ENCODE measurements at places on chromosomes 12 and 14. TPM values are rescaled to one million over a fixed set of nuclear protein-coding genes. Genes with fewer than 3 reads are reported as not detected.

Gene PRB2
- not detected for total RNA-seq

Gene DNAI7
- total RNA-seq = not detected

Gene APOLD1
- total RNA-seq = 3.8 TPM

Gene KRT6C
- total RNA-seq = 0.07 TPM

Gene RNF31
- 36.2 TPM for total RNA-seq

Gene DYRK2
- total RNA-seq = 11.2 TPM

Gene RTN1
- total RNA-seq = 0.78 TPM

Gene CAPZA3
- not detected for total RNA-seq

Gene BLOC1S1
- total RNA-seq = 62.4 TPM

Gene NANOG
- not detected for total RNA-seq

Gene USP44
- total RNA-seq = 1.1 TPM

DNA sequence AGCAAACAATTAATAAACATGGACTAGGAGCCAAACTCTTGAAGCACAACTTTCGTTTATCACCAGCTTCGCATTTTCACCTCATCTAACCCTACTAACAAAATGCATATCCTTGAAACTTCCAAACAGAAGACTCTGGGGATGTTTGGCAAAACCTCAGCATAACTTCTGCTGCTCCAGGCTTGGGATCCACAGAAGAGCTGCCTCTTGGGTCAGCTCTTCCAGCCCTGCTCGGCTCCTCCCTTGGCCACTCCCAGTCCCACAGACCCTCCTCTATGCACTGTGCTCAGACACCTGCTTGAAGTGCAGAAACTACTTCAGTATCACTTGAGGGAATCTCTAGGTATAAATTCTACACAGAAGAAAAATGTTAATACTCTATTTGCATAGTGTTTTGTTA, 110.0 kb upstream of the AMIGO2 start:
- no peak for DNase-seq

DNA sequence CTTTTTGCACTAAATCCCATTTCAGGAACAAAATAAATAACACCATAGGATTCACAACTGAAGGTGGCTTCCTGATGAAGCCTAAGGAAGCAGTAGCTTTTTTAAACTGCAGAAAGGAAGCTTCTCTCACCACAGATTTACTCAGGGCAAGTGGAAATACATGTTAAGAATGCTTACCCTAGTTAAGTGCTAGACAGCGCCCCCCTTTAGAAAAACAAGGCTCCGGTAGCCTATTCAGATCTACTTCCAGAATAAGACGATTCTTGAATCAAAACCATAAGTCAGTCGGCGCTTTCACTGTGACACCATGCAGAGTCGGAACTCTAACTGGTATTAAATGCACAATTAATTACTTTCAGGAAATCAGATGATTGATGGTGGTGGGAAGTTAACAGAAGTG, 41.9 kb downstream of the E2F7 start:
- DNase-seq = no peak

- DNase-seq = no peak
Observed at GRCh38 chr12:50112456-50113218, 601 bp downstream of the COX14 start.

DNA sequence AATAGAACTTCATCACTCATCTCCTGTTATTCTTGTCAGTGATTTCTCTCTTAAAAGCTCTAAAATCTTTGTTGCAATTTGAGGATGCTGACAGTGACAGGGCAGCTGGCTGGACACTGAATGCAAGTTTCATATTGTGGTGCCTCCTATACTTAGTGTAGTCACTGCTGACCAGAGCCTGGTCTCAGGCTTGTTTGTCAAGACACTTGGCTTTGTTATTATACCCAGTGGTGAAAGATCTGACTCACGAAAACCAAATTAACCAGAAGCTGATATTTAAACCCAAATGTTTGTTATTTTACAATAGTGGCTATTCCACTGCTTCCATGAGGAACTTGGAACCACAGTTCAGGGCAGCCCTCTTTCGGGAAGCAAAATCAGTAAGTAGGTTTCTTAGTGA, 42.8 kb downstream of the RPGRIP1 start:
- DNase-seq = no peak

DNA sequence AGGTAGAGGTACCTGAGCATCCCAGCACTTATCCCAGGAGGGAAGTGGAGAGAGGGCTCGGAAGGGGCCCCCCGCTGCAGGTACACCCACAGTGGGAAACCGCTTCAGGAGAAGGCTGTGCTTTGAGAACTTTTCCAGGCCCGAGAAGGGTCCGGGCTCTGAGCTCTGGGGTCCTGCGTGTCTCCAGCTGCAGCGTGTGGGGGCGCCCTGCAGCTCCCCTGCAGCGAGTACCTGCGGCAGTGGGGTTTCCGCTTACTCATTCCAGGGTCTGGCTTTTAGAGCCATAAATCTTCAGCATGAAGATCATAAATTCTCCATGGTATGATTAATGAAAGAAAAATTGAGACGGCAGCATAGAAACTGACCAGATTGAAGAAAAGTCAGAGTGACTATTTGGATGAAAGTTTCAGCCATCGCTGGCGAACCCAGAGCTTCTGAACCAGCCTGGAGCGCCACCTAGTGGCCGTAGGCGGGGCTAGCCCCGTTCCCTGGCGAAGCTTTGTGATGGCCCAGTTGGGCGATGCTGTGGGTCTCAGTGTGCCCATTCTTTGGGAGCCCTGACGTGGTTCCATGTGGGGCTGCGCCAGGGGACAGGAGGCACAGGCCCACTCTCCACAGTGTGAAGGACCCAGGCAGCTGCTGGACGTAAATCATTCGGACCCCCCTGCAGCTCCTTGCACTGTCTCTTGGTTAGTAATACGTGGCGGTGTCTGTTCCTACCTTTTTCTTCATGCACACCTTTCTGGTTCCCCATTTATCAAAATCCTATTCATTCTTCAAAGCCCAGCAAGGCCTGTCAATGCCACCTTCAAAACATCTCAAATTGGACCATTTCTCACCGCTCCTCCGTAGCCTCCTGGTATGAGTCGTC, 198.2 kb downstream of the TSPAN9 start:
- DNase-seq = peak; percentile 19

GRCh38 chr14:76948213-76948947, 80.1 kb downstream of the IRF2BPL start:
- no peak for DNase-seq

DNA sequence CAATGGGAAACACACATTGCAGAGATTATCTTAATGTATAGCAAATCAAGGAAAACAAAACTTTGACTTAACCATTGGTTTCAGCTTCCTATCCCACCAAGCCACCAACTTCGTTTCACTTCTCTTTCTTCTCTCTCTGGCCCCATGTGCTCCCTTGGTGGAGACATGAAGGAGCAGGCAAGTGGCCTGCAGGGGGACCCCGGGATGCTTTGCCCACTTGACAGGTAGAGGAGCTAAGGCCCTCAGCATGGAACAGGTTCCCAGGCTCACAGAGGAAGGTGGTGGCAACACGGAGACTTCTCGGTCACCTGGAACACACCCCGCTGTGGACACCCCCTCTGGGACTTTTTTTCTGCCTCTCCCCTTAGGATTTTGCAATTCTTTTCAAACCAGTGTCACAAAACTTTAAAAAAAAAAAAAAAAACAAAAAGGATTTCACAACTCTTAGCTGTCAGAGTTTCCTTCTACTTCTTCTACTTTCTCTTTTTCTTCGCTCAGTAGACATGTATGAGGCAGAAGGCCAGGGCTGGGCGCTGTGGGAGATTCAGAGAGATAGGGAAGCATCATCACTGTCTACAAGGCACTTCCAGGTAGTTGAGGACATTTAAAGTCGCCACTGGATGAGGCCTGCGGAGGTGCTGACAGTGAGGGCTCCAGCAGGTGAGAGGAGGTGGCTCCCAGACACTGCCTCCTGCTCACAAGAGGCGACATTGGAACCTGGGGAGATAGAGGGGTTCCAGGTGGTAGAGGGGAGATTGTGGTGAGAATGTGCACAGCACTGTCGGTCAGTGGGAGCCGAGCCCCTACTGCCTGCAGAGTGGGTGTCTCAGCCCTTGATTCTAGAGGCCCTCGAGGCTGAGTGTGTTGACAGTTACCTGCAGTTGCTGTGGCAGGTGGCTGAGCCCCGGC, 119.6 kb downstream of the GCH1 start:
- DNase-seq = no peak

- no peak for DNase-seq
Observed at GRCh38 chr14:74575507-74575906, 36.5 kb downstream of the LTBP2 start.

DNA sequence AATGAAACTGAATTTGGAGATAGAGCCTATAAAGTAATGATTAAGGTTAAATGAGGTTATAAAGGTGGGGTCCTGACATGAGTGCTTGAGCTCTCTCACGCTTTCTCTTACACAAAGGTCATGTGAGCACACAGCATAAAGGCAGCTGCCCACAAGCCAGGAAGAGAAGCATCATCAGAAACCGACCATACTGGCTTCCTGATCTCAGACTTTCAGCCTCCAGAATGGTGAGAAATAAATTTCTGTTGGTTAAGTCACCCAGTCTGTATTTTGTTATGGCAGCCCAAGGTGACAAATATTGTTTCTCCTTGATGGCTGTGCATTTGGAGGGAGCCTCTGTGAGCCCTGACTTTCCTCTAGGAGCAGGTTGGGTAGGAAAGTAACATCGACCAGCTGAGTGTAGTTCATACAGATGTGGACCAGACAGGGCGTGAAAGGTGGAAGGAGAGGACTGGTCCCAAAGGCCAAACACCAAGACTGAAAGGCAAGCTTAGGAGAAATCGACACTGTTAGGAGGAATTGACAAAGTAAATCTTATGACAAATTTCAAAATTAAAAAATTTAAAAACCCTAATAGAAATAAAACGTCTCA, 97.6 kb upstream of the SLC38A2 start:
- DNase-seq = no peak

- peak; percentile 41 for DNase-seq
Observed at GRCh38 chr12:48788854-48789775, at the start of gene ADCY6. Gene ADCY6, minus strand, starts transcription at chr12:48789089. Its CDS starts 5,655 bp downstream, at chr12:48783434.

GRCh38 chr12:45644541-45644940, 85.0 kb upstream of the ARID2 start:
- peak; percentile 24 for DNase-seq

- DNase-seq = no peak
Observed at GRCh38 chr12:13676880-13677279, 304.5 kb downstream of the GRIN2B start.

GRCh38 chr14:102235275-102235897, 69.6 kb downstream of the MOK start:
- DNase-seq = peak; percentile 45

- DNase-seq = no peak
Observed at GRCh38 chr14:61438497-61438859, 117.1 kb downstream of the PRKCH start.

GRCh38 chr14:105020815-105021655, at the start of gene CDCA4:
Gene CDCA4, minus strand, starts transcription at chr14:105021083. Its CDS starts 9,154 bp downstream, at chr14:105011929.
- peak; percentile 76 for DNase-seq

- no peak for DNase-seq
Observed at GRCh38 chr12:114668151-114668885, 15.7 kb downstream of the TBX3 start.

DNA sequence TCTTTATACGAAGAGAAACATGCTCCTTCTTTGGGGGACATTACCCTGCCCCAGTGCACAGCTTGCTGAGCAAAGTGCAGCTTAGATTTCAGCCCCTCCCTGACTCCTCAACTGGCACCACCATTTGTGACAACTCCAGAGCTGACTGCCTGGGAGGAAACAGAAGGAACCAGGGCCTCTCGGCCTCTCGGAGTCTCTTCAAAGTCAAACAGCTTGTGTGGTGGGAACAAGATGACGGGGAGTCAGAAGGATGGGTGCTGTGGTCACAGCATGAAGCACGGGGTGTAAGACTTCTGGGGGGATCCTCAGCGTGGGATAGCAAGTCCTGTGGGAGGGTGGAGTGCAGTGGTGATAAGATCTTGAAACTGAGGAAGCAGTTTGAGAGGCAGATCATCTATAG, 123.5 kb upstream of the BCL2L14 start:
- DNase-seq = no peak

GRCh38 chr12:95218150-95219133, 835 bp downstream of the VEZT start:
- DNase-seq = no peak

DNA sequence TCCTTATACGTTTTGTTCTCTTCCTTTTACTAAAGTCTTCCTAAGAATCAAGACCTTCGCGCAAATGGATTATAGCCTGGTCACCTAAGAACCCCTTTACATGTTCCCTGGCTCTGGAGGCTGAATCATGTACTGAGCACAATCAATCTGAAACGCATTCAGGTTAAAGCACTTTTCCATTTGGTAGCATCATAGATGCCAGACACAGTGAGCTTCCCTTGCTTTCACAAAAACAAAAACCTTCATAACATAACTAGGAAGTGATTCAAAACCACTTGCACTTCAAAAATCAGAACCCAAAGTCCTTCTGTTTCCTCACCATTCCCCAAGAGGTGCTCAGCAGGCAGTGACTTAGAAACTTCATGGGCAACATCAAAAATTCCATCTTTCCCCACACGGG, 105.4 kb downstream of the CRACR2A start:
- DNase-seq = no peak

DNA sequence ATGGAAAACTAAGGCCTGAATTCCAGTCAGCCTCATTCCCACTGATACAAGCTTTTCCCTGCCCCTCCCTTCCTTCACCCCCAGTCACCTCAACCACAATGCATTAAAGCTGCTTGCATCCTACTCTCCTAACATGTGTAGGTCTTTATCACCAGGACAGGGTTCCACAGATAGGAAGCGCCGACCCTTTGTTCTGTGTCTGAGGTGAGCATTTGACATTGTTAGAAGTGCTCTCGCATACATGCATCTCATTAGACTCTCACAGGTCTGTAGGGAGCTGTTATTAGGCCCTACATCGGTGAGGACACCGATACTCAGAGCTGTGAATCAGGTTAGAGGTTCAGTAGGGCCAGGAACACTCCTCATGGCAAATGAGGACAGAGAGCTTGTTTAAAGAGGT, 13.2 kb upstream of the EDDM3A start:
- DNase-seq = no peak

DNA sequence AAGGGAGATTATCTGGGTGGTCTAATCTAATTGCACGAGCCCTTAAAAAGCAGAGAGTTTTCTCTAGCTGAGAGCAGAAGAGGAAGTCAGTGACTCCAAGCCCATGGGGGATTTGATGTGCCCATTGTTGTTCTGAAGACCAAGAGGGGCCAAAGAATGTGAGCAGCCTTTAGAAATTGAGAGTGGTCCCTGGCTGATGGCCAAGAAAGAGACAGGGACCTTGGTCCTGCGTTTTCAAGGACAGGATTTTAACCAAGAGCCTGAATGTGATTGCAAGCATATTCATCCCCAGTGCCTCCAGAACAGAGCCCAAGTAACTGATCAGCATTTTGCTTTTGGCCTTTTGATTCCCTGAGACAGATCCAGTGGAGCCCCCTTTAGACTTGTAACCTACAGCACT, 1353.9 kb downstream of the AACS start:
- no peak for DNase-seq

DNA sequence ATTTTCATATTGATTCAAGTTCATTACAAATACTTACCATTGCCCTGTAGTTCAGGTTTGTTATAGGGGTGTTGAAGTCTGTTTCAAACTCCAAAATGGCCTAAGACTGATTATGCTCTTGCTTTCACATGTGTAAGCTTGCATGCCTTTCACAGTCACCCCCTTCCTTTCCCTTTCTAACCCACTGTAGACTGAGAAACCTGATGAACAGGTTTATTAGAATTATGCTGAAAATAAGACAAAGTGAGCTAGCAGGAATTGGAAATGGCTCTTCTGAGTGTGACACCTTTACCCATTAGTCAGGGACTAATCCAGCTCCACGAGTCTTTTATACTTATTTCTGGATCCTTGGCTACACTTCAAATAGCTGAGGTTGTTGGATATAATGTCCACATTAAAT, 38.9 kb downstream of the FBXO33 start:
- DNase-seq = no peak

Measured in pulmonary artery endothelial cell (primary cell).